ENCODE measurements at places on chromosomes 2 and 18.

DNA sequence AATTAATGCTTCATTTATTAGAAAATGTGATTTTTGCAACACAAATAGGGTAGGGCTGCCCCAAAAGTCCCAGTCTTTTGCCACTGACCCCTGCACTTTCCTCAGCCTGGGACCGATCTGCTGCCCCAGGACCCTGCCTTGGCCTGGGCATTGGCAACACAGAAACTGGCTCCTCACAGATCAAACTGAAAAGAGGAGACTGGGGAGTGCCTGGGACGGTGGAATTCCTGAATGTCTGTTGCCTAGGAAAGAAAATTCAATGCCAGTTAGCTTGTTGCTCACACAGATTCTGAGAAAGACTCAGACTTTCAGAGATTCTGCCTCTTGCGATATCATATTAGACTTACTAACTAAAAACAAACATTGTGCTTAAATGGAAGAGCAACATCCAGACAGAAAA, 211.2 kb downstream of the VAPA start:
- no peak for DNase-seq

- no peak for DNase-seq
These were observed 1.2 kb upstream of the BCL11A start for GRCh38 chr2:60554646-60555065.

DNA sequence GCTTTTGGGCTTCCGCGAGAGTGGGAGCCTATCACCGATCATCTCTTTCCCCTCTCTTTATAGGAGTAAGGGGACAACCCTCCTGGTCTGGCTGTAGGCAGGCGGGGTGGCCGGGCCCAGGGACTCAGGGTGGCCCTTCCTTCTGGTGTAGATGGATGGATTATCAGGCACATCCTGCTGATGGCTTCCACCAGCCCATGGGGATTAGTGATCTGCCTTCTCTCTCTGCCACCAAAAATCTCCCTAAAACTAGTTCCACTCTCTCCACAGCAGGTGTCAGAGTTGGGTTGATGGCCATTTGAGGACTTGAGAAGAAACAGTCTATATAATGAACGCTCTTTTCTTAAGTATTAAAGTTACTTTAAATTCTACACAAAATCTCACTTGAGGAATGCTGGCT, 37.4 kb downstream of the NCK2 start:
- DNase-seq = no peak

DNA sequence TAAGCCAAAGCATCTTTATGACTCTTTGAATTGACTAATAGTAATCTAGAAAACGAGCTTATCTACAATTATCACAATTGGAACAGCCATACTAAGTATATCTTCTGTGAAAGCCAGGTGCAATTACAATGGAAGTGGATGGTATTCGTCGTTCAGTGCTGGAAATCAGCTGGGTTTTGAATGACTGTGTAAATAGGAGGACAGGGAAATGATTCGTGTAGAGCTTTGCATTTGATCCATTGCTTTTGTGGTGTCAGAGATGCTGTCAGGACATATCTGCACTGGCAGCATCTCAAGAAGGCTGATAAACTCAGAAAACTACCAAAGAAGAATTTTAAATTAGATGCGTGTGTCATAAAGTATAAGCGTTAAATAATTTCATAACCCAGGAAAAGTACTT, 187.1 kb downstream of the ZNF407 start:
- no peak for DNase-seq

Measured in RPMI8226 (cell line).